ENCODE measurements at places on chromosomes 1 and 21.

- peaks cover 9% of the 10 kb centered on the region for H3K4me1 ChIP-seq
- no peak overlapping the region for H3K27ac ChIP-seq
- peak overlapping the region; percentile 38 for H3K4me3 ChIP-seq
- H3K36me3 ChIP-seq, result no peaks in the 10 kb centered on the region
Measured at GRCh38 chr1:236502972-236503639, 20.7 kb upstream of the LGALS8 start.

DNA sequence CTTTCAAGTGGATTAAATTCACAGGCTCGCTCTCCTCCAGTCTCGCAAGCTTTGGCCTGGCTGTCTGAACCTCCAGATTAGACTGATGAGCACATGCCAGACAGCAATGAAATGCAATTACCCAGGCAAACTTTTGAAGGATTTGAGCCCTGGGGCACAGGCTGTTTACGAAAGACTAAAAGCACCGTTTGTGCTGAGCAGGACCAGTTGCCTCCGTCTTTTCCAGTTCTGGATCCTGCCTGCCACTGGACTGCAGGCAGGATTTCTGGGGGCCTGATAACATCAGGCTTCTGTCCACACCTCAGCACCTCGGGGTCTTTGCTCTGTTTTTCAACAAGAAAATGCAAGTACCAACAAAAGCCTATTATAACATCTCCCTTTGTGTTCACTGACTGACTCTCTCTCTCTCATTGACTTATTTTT lies 145.7 kb downstream of the CLIC6 start:
- no peak for DNase-seq
- H3K4me1 ChIP-seq, result peaks cover 58% of the 10 kb centered on the region
- H3K27me3 ChIP-seq, result no peaks in the 10 kb centered on the region
- H3K27ac ChIP-seq, result no peak overlapping the region

DNA sequence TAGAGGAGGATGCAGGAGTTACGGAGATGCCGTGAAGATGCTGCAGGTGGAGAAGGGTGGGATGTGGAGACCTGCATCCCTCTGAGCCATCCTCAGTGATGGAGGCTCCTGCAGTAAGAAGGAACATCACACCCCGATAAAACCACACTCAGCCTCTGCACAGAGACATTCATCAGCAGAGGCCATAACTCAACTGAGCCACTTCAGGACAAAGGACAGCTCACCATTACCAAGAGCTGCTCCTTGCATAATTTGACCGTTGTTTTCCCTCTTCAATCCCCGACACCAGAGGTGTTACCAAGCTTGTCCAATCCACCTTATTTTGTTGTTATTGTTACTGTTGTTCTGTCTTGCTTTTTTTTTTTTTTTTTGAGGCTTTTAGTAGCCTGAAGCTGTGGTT lies 543.9 kb downstream of the AJAP1 start:
- H3K27me3 ChIP-seq, result peaks cover 4% of the 10 kb centered on the region
- H3K27ac ChIP-seq, result no peak overlapping the region
- no peak for DNase-seq
- H3K4me3 ChIP-seq, result no peak overlapping the region

DNA sequence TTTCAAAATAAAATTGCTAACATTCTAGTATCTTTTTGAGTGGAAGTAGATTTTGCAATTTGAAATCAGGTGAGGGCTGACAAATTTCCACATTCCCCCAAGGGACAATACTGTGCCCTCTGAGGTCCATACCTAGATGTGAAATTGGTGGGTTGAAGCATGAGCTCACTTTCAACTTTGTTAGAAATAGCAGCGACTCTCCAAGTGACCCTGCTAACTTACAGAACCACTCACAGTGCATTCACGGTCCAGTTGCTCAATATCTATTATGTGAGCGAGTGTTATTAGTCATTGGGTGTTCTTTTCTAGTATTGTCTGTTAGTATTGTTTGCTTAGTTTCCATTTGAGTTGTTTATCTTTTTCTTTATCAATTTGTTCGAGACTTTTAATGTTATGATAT lies 53.6 kb upstream of the ASB17 start:
- no peaks in the 10 kb centered on the region for H3K36me3 ChIP-seq
- H3K4me3 ChIP-seq, result no peak overlapping the region
- no peak for DNase-seq
- no peak overlapping the region for H3K27ac ChIP-seq
- peaks cover 2% of the 10 kb centered on the region for H3K27me3 ChIP-seq

GRCh38 chr1:47942240-47942629 lies 55.0 kb downstream of the TRABD2B start:
- peaks cover 15% of the 10 kb centered on the region for H3K27me3 ChIP-seq
- no peaks in the 10 kb centered on the region for H3K4me1 ChIP-seq
- H3K36me3 ChIP-seq, result no peaks in the 10 kb centered on the region
- no peak overlapping the region for H3K4me3 ChIP-seq
- H3K27ac ChIP-seq, result no peak overlapping the region

GRCh38 chr1:114735479-114735878 lies 18.9 kb upstream of the NRAS start:
- DNase-seq, result no peak
- no peak overlapping the region for H3K4me3 ChIP-seq
- no peaks in the 10 kb centered on the region for H3K27me3 ChIP-seq
- no peak overlapping the region for H3K27ac ChIP-seq

DNA sequence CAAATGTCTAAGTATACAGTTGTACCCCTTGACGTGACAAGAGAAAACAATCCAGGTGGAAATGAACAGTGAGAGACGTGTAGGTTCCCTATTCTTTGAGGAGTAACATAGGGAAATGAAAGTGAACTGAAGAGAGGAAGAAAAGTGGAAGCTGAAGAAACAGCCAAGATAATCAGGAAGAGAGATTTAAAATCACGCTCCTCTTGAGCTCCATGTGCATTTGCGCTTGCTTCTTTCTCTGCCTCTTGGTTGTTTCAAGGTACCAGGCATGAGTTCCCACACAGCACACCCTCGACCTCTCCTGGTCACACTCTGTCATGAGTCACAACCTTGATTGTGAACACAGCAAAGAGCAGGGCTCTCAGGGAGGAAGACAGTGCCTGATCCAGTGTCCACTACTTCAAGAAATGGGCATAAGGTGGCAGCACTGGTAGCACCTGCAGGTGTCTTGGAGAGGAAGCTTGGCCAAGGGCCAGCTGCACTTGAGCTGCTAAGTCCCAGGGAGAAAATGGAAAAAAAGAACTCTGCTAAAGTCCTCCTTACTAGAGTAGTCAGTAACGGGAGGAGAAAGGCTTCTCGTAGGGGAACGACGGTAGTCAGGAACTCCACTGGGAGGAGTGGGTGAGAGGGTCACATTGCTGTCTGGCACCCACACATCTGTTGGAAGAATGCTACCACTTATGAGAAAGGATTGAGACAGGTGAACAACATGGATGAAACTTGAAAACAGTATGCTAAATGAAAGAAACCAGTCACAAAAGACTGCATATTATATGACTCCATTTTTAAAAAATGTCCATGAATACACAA lies 18.3 kb upstream of the ARID1A start:
- peaks cover 16% of the 10 kb centered on the region for H3K4me1 ChIP-seq
- no peaks in the 10 kb centered on the region for H3K27me3 ChIP-seq
- no peak overlapping the region for H3K27ac ChIP-seq
- DNase-seq, result peak; percentile 49

- no peaks in the 10 kb centered on the region for H3K36me3 ChIP-seq
- H3K4me1 ChIP-seq, result no peaks in the 10 kb centered on the region
- H3K27ac ChIP-seq, result peak overlapping the region; percentile 5
- H3K4me3 ChIP-seq, result no peak overlapping the region
- peaks cover 7% of the 10 kb centered on the region for H3K27me3 ChIP-seq
Measured at GRCh38 chr1:37605061-37605650, 9.4 kb upstream of the GNL2 start.

DNA sequence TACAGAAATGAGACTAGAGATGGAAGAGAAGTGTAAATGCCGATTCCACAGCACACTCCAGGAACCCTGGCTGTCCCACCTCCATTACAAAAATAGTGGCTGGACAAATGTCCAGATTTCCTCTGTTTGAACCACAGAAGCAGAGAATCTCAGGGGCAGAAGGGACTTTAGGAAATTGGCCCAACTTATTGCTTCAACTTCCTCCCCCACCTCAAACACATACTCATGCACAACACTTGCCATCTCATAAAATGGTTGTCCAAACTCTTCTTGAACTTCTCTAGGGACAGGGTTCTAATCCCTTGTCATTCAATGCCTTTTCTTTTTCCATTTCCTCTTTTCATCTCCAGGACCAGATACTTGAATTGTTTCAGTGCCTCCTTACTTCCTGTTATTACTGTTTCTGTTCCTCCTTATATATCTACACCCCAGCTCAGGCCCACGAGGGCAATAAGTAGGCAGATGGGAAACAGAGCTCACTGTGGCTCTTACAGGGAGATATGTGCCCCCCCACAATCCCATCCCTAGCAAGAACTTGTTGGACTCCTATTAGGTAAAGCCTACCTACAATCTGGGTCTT lies 8.5 kb upstream of the B4GALT3 start:
- peak; percentile 31 for DNase-seq
- no peaks in the 10 kb centered on the region for H3K27me3 ChIP-seq
- H3K27ac ChIP-seq, result peak overlapping the region; percentile 91
- peak overlapping the region; percentile 67 for H3K4me3 ChIP-seq
- peaks cover 74% of the 10 kb centered on the region for H3K4me1 ChIP-seq
- H3K36me3 ChIP-seq, result no peaks in the 10 kb centered on the region

DNA sequence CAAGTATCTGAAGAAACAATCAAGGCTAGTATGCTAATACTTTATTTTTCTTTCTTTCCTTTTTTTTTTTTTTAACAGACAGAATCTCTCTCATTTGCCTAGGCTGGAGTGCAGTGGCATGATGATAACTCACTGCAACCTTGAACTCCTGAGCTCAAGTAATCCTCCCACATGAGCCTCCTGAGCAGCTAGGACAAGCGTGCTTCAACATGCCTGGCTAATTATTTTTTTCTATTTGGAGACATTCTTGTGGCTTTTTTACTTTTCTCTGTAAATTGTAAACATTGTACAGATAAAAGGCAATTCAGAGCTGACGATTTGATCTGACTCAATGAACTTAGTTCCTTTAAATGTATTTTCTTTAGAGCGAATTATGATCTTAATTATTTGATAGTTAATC lies 41.4 kb downstream of the CCDC18 start:
- H3K27ac ChIP-seq, result no peak overlapping the region
- no peak overlapping the region for H3K4me3 ChIP-seq
- no peaks in the 10 kb centered on the region for H3K27me3 ChIP-seq
- no peak for DNase-seq
- peaks cover 61% of the 10 kb centered on the region for H3K36me3 ChIP-seq

- no peak overlapping the region for H3K27ac ChIP-seq
- H3K4me1 ChIP-seq, result peaks cover 30% of the 10 kb centered on the region
- no peak overlapping the region for H3K4me3 ChIP-seq
- H3K36me3 ChIP-seq, result no peaks in the 10 kb centered on the region
- H3K27me3 ChIP-seq, result no peaks in the 10 kb centered on the region
- no peak for DNase-seq
Measured at GRCh38 chr1:59076612-59077011, 220.3 kb upstream of the FGGY start.

GRCh38 chr1:233675893-233676292 lies 62.0 kb downstream of the KCNK1 start:
- H3K27ac ChIP-seq, result no peak overlapping the region
- H3K36me3 ChIP-seq, result no peaks in the 10 kb centered on the region

GRCh38 chr1:9256332-9256731 lies 21.8 kb downstream of the H6PD start:
- no peak overlapping the region for H3K27ac ChIP-seq
- H3K36me3 ChIP-seq, result peaks cover 26% of the 10 kb centered on the region

DNA sequence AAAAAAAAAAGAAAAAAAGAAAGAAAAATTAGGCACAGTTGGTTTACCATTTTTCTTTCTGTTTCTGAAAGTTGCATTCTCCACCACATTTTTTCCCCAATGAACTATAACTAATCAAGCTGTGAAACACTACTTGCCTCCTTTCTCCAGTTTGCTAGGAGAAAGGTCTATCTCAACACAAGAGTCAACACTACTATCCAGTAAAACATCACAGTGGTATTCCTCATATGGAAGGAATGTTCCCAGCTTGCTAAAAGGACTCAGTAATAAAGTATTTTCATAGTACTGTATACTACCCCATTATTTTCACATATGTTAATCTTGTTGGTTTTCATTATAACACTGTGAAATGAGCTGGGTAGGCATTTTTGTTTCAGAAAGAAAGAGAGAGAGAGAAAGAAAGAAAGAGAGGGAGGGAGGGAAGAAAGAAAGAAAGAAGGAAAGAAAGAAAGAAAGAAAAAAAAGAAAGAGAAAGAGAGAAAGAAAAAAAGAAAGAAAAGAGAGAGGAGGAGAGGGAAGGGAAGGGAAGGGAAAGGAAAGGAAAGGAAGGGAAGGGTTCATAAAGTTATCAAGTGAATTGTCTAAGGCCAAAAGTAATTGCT lies 7.9 kb downstream of the PTGER3 start:
- H3K4me1 ChIP-seq, result no peaks in the 10 kb centered on the region
- no peaks in the 10 kb centered on the region for H3K36me3 ChIP-seq
- no peak overlapping the region for H3K27ac ChIP-seq
- peaks cover 33% of the 10 kb centered on the region for H3K27me3 ChIP-seq
- H3K4me3 ChIP-seq, result no peak overlapping the region

GRCh38 chr21:45078877-45079281 lies 4.5 kb downstream of the ADARB1 start:
- H3K27ac ChIP-seq, result peak overlapping the region; percentile 95
- peaks cover 29% of the 10 kb centered on the region for H3K36me3 ChIP-seq
- no peaks in the 10 kb centered on the region for H3K27me3 ChIP-seq
- H3K4me3 ChIP-seq, result peak overlapping the region; percentile 58
- peak; percentile 65 for DNase-seq

GRCh38 chr1:36572142-36572715 lies 89.5 kb upstream of the CSF3R start:
- peaks cover 21% of the 10 kb centered on the region for H3K27me3 ChIP-seq
- DNase-seq, result no peak
- no peaks in the 10 kb centered on the region for H3K4me1 ChIP-seq
- H3K36me3 ChIP-seq, result no peaks in the 10 kb centered on the region

DNA sequence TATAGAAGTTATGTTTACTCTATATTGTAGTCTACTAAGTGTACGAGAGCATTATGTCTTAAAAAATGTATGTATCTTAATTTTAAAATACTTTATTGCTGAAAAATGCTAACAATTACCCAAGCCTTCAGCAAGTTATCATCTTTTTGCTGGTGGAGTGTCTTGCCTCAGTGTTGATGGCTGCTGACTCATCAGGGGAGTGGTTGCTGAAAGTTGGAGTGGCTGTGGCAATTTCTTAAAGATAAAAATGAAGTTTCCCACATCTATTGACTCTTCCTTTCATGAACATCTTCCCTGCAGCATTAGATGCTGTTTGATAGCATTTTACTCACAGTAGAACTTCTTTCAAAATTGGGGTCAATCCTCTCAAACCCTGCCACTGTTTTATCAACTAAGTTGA lies 95.8 kb downstream of the CDC7 start:
- no peaks in the 10 kb centered on the region for H3K27me3 ChIP-seq
- no peaks in the 10 kb centered on the region for H3K36me3 ChIP-seq
- H3K4me3 ChIP-seq, result no peak overlapping the region
- DNase-seq, result no peak

GRCh38 chr1:115450501-115451040 lies 112.5 kb upstream of the NGF start:
- no peak overlapping the region for H3K4me3 ChIP-seq
- H3K27me3 ChIP-seq, result no peaks in the 10 kb centered on the region
- no peak for DNase-seq
- H3K27ac ChIP-seq, result no peak overlapping the region
- no peaks in the 10 kb centered on the region for H3K36me3 ChIP-seq
- no peaks in the 10 kb centered on the region for H3K4me1 ChIP-seq

- H3K4me3 ChIP-seq, result no peak overlapping the region
- no peaks in the 10 kb centered on the region for H3K36me3 ChIP-seq
- no peak overlapping the region for H3K27ac ChIP-seq
- H3K4me1 ChIP-seq, result peaks cover 13% of the 10 kb centered on the region
- no peak for DNase-seq
- H3K27me3 ChIP-seq, result peaks cover 52% of the 10 kb centered on the region
Measured at GRCh38 chr1:205451759-205452164, 4.1 kb downstream of the BLACAT1 start.

All from activated naive CD8-positive, alpha-beta T cell treated with anti-CD3 and anti-CD28 coated beads, Interleukin-2, amount 50 U/mL, for 24 hours (primary cell).